ENCODE measurements at places on chromosomes 4 and X.

DNA sequence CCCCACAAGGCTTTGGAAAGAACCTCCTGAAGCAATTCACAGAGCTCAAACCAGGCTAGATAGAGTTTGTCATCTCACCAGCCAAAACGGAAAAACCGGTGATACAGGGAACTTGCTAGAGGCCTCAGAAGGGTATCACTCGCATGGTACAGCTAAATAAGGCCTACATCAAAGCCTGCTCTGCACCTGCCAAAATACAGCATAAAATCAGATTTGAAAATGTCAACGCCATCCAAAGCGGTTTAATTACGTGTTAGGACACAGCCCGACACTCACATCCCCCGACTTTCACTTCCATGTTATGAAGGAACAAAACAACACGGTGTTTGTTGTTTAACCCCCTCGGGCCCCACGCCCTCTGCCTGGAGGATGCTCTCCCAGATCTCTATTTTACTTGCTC lies 65.0 kb downstream of the MAPK10 start:
- no peak for DNase-seq

GRCh38 chr4:145828802-145829485 lies 109.7 kb downstream of the ZNF827 start:
- DNase-seq = no peak

DNA sequence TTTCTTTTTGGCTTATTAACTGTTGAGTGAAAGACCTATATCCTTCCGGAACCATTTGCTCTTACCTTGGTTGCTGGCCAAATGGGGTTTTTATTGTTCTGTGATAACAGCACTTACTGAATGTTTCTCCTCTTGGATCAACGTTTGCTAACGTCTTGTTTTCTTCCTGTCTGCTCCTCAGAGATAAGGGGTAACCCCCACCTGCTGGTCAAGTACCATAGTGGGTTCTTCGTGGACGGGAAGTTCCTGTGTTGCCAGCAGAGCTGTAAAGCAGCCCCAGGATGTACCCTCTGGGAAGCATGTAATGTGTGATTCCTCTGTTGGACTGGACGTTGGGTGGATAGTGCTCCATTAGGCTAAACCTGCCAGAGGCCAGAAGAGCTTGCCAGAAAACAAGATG lies 15.3 kb downstream of the BMX start:
- no peak for DNase-seq

DNA sequence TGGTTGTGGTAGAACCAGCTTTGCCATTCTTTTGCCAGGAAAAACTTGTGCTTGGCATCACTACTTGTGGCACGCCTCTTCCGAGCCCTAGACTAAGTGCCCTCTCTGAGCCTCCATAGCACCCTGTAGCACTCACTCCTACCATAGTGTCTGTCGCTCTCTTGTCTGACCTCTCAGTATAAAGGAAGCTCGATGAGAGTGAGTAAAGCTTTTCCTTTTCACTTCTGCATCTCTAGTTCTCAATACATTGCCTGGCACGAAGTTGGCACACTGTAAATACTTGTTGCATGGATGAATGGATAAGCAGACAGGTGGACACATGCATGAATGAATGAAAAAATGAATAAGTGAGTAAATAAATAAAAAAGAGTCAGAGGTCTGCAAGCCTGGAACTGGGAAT lies 48.3 kb downstream of the TLR10 start:
- DNase-seq = no peak

GRCh38 chrX:136067966-136068365 lies 79.4 kb upstream of the FHL1 start:
- DNase-seq = no peak

- DNase-seq = no peak
Measured at GRCh38 chr4:99151452-99151851, 7.4 kb upstream of the ADH4 start.

Measured in stimulated activated CD8-positive, alpha-beta memory T cell treated with anti-CD3 and anti-CD28 coated beads, Interleukin-15, amount 100 ng/mL, for 48 hours (primary cell).